ENCODE measurements at places on chromosomes 6 and 20.
A peak's percentile ranks its signal among the peaks of the same experiment; 100 is the strongest.

DNA sequence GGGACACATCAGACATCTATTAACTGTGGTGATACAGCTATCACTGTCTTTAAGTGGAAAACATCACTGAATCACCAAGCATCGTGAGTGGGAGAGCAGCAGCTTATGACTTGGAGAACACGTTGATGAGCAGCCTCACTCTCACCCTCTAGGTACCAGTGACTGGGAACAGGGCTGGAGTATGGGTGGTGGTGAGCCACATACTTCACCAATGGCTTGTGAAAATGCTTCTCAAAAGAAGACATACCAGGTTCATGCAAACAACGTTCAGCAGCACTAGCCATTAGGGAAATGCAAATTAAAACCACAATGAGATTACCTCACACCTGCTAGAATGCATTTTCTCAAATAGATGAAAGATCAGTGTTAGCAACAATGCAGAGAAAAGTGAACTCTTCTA is 25.3 kb downstream of the SNX5 start:
- peaks cover 67% of the 10 kb centered on the region for H3K36me3 ChIP-seq
- H3K4me1 ChIP-seq: peaks cover 16% of the 10 kb centered on the region
- H3K27me3 ChIP-seq: no peaks in the 10 kb centered on the region
- H3K4me3 ChIP-seq: no peak overlapping the region
- H3K27ac ChIP-seq: no peak overlapping the region

DNA sequence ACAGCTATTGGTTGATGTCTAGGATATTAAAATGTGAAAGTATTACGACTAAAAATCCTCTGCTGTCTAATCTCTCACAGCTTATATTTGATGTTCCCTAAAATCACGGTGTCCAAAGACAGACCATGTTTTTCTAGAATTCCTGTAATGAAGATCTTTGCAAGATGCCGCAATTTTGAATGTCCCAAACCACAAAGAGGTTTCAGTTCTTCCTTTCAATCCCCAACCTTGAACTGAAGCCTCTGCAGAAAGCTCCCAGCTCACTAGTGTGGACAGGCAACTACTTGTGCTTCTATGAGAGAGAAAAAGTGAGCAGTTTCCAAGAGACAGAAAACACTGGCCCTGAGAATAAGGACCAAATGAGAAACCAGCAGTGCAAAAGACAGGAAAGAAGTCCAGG is 370.1 kb downstream of the FOXA2 start:
- no peak for DNase-seq
- peaks cover 2% of the 10 kb centered on the region for H3K4me1 ChIP-seq
- no peaks in the 10 kb centered on the region for H3K27me3 ChIP-seq

DNA sequence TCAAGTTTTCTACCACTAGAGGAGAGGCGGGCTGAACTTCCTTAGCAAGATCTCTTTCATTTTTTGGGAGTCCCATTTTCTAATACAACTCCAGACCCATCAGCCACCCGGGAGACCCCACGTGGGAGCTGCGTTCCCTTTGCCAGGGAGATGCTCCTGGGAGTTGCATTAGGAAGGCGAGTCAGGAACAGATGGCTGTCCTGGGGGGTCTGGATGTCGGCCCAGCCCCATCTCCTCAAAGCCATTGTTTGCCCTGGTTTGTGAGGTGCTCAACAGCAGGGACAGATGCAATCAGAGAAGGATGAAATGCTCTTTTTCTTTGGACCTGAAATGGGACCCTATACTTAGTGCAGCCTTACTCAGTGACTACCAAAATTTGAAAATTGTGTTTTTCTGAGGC is 39.4 kb downstream of the CARMIL1 start:
- H3K27ac ChIP-seq: no peak overlapping the region
- no peak for DNase-seq
- peaks cover 8% of the 10 kb centered on the region for H3K4me1 ChIP-seq

DNA sequence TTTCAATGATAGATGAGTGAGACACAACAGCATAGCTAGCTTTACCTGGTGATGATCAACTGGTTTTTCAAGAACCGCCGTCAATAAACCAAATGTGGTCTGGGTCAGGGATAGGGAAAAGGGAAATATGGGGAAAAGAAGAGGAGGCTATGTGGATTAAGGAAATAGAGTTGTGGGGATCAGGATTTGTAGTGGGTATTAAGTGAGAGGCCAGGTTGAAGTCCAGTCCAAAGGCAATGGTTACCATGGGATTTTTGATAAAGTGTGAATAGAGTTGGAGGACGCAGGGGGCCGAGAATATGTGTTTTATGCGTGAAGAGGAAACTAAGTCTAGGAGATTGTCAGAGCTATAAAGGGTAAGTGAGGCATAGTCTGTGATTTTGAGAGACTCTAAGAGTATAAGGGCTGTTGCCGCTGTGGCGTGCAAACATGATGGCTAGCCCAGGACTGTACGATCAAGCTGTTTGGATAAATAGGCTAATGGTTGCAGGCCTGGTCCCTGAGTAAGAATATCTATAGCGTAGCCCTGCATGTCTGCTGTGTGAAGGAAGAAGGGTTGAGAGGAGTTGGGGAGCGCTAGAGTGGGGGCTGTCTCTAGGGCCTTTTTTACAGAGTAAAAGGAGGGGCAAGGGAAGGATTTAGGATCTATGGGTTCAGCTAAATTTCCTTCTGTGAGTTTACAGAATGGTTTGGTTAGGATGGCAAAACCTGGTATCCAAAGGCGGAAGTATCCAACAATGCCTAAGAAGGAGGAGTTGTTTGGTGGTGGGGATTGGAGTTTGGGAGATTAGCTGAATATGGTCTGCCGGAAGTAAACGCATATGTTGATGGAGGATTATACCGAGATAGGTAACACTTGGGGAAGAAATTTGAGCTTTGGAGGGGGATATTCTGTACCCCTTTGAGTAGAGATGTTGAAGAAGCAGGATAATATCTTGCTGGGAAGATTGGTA is 749.7 kb upstream of the ADGRB3 start:
- H3K4me1 ChIP-seq: no peaks in the 10 kb centered on the region
- H3K27ac ChIP-seq: no peak overlapping the region
- no peaks in the 10 kb centered on the region for H3K36me3 ChIP-seq
- H3K27me3 ChIP-seq: no peaks in the 10 kb centered on the region

GRCh38 chr6:124560873-124561567 is 401.2 kb upstream of the RNF217 start:
- H3K36me3 ChIP-seq: no peaks in the 10 kb centered on the region
- no peak for DNase-seq
- H3K4me3 ChIP-seq: no peak overlapping the region
- H3K27ac ChIP-seq: no peak overlapping the region
- H3K27me3 ChIP-seq: no peaks in the 10 kb centered on the region

- no peaks in the 10 kb centered on the region for H3K36me3 ChIP-seq
- H3K27me3 ChIP-seq: no peaks in the 10 kb centered on the region
- DNase-seq: no peak
- H3K27ac ChIP-seq: no peak overlapping the region
These were observed 143.4 kb upstream of the EXOC2 start for GRCh38 chr6:836276-836853.

DNA sequence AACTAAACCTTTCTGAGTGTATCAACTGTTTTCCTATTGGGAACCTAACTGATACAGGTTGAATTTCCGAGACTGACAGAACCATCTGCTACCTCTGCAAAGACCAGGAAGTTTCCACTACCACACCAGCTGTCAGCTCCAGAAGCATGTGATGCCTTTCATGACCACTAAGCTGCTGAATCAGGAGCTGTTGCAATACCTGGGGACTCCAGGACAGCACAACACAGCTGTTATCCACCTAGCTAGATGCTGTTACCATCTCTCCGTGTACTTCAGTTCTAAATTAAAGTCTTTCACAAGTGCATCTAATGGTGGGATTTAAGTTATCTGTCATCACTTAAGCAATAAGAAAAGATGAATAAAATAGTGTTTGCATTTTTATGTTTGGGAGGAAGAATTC is 158.2 kb upstream of the IMPG1 start:
- H3K36me3 ChIP-seq: no peaks in the 10 kb centered on the region
- no peak overlapping the region for H3K4me3 ChIP-seq
- H3K27ac ChIP-seq: no peak overlapping the region
- no peak for DNase-seq

DNA sequence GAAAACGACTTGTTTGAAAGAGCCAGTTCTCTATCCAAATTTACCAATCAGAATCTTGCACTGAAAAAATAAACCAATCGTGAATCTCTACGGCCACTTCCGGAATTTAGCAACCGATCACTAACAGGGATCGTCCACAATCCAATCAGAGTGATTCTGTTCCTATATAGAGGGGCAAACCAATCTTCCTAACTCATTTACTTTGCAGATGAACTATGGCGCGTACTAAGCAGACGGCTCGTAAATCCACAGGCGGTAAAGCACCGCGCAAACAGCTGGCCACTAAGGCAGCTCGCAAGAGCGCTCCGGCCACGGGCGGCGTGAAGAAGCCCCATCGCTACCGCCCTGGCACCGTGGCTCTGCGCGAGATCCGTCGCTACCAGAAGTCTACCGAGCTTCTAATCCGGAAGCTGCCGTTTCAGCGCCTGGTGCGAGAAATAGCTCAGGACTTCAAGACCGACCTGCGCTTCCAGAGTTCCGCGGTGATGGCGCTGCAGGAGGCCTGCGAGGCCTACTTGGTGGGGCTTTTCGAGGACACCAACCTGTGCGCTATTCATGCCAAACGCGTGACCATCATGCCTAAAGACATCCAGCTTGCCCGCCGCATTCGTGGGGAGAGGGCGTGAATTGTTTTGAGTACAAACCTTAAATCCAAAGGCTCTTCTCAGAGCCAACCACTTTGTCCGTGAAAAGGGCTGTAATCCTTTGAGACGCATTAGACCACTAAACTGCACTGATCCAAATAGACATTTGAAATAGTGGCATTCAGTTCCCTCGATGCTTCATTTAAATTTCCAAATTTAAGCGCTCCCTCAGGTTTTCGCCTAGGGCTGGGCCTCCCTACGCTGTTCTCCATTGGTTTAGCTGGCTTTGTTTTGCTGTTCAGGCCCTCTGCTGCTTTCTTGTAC is 138.0 kb downstream of the HFE start:
- no peaks in the 10 kb centered on the region for H3K36me3 ChIP-seq
- peak overlapping the region; percentile 61 for H3K4me3 ChIP-seq
- peaks cover under 1% of the 10 kb centered on the region for H3K4me1 ChIP-seq
- H3K27ac ChIP-seq: peak overlapping the region; percentile 91

DNA sequence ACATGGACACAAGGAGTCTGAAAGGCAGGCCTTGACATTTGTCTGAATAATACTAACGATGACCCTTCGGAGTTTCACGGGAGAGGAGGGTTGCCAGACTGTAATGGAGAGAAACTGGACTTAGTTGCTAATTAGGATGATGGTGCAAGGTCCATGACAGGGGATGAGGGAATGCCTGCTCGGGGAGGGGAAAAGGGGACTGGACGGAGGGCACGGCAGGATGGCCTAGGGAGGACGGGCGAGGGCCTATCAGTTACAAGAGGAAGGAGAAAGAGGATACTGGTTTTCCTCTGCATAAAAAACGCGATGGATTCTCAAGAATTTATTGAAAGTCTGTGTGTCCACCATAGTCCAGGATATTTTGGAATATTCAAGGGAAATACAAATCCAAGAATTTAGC is 42.7 kb downstream of the IRAK1BP1 start:
- no peaks in the 10 kb centered on the region for H3K4me1 ChIP-seq
- H3K27me3 ChIP-seq: no peaks in the 10 kb centered on the region
- no peak overlapping the region for H3K27ac ChIP-seq
- DNase-seq: no peak
- H3K4me3 ChIP-seq: peak overlapping the region; percentile 62

GRCh38 chr6:32842021-32842650 is 1.7 kb downstream of the PSMB8 start:
- H3K36me3 ChIP-seq: no peaks in the 10 kb centered on the region
- no peak for DNase-seq

GRCh38 chr6:130525408-130525807 is 159.6 kb downstream of the TMEM200A start:
- H3K27me3 ChIP-seq: no peaks in the 10 kb centered on the region
- no peak overlapping the region for H3K27ac ChIP-seq
- H3K4me3 ChIP-seq: no peak overlapping the region
- H3K4me1 ChIP-seq: no peaks in the 10 kb centered on the region
- no peak for DNase-seq

DNA sequence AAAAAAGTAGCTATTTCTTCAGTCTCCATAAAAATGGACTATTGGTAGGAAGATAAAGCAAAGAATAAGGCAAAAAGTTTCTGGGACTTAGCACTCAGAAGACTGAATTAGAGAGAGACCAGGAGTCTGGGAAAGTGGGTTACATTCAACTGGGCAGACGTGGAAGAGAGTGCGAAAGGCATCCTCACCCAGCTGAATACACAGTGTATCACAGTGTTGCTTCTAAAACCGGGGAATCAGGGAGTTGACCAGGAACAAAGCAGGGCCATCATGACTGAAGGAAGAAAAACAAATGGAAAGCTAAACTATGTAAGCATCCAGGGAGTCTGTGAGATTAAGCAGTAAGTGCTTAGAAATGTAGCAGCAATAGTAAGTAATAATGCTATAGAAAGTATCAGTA is 452.9 kb upstream of the MAN1A1 start:
- H3K36me3 ChIP-seq: no peaks in the 10 kb centered on the region
- no peak overlapping the region for H3K4me3 ChIP-seq
- DNase-seq: no peak

DNA sequence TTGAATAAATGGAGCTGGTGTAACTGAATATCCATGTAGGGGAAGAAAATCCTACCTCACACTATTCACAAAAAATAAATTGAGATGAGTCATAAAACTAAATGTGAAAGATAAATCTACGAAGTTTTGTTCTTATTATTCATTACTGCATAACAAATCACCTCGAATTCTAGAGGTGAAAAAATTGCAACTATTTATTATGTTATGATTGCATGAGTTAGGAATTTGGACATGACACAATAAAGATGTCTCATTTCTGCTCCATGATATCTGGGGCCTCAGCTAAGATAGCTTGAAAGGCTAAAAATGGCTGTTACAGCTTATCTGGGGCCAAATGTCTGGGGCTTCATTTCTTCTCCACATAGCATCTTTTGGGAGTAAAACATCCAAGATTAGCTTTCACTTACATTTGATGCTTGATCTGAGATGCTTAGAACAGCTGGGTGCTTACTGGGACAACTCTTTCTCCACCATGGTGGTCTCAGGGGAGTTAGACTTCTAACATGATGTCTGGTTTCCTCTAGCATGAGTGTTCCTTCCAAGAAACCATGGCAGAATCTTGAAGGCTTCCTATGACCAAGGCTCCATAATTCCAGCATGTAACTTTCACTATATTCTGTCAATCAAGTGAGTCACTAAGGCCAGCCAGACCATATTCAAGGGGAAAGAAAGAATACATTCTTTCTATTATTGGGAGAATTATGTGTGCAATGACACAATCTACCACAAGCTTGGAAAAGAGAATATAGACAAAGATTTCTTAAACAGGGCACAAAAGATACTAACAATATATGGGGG is 30.1 kb downstream of the OR2B6 start:
- H3K4me3 ChIP-seq: no peak overlapping the region
- H3K4me1 ChIP-seq: no peaks in the 10 kb centered on the region
- DNase-seq: no peak
- no peak overlapping the region for H3K27ac ChIP-seq
- H3K36me3 ChIP-seq: no peaks in the 10 kb centered on the region

All from H1 (cell line).